Urinary bladder (tissue), 4 donors: ENCODE measurements at places on chromosomes 6 and 20.
A peak's percentile ranks its signal among the peaks of the same experiment; 100 is the strongest.

DNA sequence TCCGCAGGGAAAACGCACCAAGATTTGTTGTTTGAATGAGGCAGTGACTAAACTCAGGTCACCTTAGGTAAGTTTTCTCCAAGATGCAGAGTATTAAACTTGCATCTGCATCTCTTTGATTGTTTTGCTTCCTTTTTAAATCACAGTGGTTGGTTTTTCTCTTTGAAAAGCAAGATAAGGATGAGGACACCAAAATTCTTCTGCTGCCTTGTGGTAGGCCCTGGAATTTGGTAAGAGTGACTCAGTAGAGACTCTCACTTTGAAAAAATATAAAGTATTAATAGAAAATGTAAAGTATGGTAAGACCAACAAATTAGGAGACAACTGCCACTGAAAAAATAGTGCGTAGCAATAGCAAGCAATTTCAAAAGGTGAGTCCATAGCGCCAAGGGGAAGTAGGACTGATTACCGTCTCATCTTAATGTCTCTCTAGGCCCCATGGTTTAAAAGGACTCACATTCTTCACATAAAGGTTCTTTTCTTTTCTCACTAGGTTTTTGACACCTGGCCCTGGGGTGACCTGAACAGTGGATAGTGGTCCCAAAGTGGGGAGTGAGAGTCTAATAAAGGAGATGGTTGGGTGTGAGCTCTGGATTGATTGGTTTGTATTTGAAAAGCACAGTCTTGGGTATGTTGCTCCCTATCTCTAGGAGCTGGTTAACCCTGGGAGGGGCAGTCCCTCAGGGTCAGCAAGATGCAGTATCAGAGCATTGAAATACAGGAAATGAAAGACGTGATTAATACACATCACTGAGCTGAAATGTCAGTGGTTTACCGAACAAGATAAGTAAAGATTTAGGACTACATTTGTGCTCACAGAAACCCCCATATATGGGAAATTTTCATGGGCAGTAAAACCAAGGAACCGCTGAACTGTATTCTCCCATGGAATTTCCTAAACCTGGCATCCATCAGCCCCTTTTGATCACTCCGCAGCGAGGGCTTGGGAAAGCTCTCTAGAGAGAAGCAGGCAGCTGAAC lies 221.2 kb downstream of the SLC24A3 start:
- no peak for DNase-seq

DNA sequence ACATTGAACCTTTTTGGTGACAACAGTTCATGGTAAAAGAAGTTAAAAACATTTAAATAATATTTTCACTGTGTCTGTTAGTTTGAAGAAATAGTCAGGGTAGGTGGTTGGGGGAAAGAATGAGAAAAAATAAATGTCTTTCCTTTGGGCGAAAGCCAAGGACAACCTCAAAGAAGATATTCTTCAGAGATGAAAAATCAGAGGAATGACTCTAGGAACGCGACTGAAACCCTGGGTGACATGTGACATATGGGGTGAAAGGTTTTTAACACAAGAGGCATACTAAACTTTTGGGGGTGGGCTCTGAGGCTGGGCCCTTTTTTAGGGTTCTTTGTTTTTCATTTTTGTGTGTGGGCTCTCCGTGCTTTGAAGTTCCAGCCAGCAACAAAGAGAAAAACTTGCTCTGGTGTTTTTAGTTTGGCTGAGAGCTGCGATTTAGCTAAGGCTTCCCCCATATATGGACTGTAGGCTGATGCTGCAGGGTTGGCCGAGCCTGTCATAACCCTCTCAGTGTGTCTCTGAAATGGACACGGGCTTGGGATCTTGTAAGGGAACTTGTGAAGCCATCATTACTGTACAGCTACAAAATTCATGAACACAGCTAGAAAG lies 610.1 kb upstream of the ARID1B start:
- DNase-seq: no peak

- DNase-seq: no peak
These were observed 145.7 kb downstream of the RIMS1 start for GRCh38 chr6:72032086-72032485.

DNA sequence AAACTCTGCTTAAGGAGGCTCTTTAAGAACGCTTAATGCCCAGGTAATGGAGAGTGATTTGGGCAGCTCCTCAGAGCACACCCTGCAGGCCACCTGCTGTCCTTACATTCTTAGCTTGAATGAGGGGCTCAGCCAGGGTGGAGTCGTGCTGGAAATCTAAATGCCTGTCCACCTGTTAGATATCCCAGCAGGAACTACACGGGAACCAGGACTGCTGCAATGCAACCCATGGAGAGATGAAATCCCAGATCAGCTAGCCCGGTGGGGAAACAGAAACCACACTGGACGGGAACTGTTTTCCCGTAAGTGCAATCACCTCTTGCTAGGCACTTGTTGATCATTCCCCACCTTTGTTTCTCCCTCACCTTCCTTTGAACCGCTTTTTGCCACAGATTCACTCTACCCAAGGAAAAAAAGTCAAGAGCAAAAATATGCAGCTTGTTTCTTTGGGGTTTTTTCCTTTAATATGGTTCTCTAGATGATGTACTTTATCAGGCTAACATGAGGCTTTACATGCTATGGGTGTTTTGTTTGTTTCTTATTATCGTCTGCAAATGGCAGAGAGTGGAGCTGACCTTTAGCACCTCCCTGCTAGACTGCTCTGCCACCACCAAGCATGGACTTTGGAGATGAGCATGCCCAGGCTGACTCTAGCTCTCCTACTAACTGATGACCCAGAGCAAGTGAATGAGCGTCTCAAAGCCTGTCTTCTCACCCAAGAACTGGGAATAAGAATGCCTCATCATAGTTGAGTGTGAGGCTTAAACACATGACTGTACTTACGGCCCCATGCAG lies 125.9 kb upstream of the TNFAIP3 start:
- no peak for DNase-seq

DNA sequence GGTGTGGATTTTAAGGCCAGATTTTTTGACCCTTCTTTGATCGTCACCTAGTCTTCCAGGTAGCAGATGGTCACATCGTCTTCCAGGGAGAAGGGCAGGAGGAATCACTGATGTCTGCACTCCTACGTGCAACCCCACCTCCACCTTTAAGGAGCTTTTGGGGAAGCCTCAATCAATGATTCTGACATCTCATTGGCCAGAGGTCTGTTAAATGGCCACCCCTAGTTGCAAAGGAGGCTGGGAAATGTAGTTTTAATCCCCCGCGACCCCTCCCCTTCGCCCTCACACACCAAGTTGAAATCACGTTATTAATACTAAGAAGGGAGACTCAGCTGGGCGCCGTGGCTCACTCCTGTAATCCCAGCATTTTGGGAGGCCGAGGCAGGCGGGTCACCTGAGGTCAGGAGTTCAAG lies 151.4 kb downstream of the BCAS1 start:
- DNase-seq: no peak

DNA sequence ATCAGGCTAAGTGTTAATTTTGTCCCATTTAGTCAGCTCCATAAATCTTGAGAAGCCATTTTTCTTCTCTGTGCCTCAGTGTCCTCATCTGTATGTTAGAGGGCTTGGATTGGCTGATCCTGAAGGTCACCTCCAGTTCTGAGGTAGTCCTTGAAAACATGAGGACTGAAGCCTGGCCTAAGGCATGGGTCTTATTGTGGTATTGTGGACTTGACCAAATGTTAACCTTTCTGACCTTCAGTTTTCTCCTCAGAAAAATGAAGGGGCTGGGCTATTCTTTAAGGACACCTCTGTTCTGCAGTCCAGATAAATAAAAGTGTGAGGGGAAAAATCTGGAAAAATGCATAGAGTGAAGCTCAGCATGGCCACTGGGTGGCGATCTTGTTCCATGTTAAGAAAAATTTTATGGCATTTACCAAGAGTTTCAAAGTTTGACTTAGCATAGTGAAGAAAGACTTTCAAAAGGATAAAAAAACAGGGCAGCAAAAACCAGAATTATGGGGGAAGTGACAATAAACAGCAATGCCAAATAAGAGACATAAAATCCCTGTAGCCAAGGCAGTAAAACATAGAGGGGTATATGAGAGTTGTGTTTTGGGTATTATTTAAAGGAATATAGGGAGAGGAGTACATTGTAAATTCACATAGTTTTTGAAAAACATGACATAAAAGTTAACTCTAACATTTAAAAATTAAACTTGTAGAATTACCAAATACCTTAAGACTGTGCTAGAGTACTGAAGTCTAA lies 13.2 kb upstream of the TFB1M start:
- DNase-seq: peak; percentile 60

- DNase-seq: no peak
These were observed 72.3 kb upstream of the SLC22A1 start for GRCh38 chr6:160049346-160049745.
